ENCODE measurements at places on chromosomes 5 and 9.

- no peak for DNase-seq
Measured at GRCh38 chr5:122183098-122183787, 53.9 kb downstream of the ZNF474 start.

- DNase-seq, result peak; percentile 76
Measured at GRCh38 chr5:93595420-93596147, 12.6 kb downstream of the NR2F1 start.

- DNase-seq, result no peak
Measured at GRCh38 chr5:24571302-24571701, 73.5 kb downstream of the CDH10 start.

- no peak for DNase-seq
Measured at GRCh38 chr9:126348911-126349550, 22.4 kb downstream of the MVB12B start.

- DNase-seq, result no peak
Measured at GRCh38 chr5:111836426-111836825, 79.4 kb upstream of the NREP start.

- DNase-seq, result no peak
Measured at GRCh38 chr9:109904666-109905065, 124.7 kb downstream of the PALM2AKAP2 start.

- DNase-seq, result no peak
Measured at GRCh38 chr5:14901462-14902051, 30.0 kb upstream of the ANKH start.

- no peak for DNase-seq
Measured at GRCh38 chr9:114314881-114315722, 7.8 kb upstream of the ORM1 start.

GRCh38 chr9:75046725-75047345 lies 18.7 kb upstream of the CARNMT1 start:
- DNase-seq, result no peak

- DNase-seq, result no peak
Measured at GRCh38 chr9:5950261-5950660, 59.6 kb downstream of the MLANA start.

GRCh38 chr5:39270225-39270848 lies 51.0 kb upstream of the FYB1 start:
- no peak for DNase-seq

DNA sequence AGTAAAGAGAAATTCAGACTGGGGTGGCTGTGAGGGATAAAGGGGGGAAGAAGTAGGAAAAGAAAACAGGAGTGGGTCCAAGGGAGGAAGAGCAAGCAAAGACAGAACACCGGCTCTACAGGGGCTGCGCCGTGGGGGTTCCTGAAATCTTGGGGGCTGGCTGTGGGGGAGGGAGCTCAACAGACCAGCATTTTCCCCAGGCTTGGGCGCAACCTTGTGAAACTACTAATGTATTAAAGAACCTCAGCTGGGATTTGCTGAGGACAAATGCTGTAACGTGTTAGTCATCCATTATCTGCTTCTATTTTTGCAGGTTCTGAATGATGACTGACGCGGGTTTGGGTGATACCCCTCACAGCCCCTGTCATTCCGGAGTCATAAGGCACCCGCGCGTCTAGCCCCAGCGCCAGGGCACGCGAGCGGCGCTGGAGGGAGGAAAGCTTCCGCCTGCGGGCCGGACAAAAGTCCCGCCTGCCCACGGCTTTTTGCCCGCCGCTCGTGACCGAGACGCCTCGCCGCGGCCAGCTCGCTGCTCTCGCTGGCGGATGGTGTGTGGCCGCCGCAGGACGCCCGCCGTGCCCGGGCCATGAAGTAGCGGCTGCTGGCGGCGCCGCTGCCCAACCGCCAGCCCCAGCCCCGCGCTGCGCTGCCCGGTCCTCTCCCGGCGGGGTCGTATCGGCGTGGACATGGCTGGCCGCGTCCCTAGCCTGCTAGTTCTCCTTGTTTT lies 110.6 kb downstream of the PAM start:
- peak; percentile 93 for DNase-seq

DNA sequence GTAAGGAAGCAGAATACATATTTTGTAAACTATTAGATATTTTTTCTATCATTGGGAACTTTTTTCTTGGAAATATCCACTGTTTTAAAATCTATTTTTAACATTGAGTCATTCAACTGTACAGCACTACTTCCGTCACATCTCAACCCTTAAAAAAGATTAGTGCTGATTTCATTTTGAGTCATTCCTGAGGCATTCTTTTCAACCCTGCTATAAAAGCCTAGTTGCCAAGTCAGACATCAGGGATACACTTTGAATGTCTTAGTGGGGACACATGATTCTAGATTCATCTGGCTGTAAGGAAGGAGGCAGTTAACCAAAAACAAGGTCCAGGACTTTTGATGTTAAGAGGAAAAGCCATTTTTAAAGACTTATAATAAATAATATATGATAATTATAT lies 160.9 kb downstream of the GIN1 start:
- no peak for DNase-seq

DNA sequence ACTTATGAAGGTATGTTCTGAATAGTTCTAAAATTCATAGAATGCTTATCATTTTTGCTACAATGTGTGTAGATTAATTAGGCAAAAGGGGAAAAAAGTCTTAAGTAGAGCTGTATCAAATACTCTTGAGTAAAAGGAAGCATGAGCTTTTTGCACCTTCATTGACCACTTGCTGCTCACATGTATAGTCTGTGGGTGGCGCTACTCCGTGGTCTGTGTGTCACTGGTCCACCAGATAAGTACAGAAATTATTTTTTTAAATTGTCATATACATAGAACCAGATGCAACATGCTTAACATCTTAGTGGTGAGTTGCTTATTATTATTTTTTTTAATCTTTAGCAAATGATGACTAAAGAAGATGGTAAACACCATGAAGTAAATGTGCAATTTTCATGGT lies 130.2 kb downstream of the MAN2A1 start:
- DNase-seq, result no peak

- no peak for DNase-seq
Measured at GRCh38 chr5:96812851-96813250, 5.1 kb upstream of the ERAP1 start.

GRCh38 chr5:122780296-122780695 lies 5.4 kb downstream of the SNX2 start:
- no peak for DNase-seq

DNA sequence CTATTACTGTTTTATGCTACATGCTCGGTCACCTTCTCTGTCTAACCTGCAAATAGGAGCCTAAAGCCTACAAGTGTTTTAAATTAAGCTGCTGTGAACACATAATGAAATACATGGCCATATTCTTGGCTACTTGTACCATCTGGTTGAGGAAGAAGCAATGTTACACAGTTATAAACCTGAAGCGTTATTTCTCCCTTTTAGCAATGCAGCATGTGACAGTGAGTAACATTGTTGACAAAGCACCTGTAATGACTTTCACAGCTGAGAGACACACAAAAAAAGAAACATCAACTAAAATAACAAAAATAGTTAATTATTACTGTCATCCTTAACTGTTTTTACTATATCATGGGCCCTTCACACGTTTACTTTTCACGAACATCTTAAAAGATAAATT lies 146.9 kb downstream of the RORB start:
- no peak for DNase-seq

DNA sequence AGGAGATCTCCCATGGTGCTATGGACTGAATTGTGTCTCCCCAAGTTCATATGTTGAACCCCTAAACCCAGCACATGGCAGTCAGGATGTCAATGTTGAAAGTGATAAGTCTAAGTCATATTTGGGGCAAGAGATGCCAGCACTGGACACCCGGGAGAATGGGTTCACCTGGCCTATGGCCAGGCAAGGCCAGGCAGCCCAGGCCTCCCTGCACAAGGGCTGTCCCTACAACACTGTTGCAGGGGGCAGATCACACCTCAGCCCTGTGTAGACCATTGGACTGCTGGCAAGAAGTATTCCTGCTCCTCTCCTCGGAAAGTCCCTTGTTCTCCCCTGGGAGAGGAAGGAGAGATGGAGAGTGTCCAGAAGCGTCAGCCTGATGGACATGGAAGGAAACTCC lies 240.5 kb downstream of the GADD45G start:
- no peak for DNase-seq

DNA sequence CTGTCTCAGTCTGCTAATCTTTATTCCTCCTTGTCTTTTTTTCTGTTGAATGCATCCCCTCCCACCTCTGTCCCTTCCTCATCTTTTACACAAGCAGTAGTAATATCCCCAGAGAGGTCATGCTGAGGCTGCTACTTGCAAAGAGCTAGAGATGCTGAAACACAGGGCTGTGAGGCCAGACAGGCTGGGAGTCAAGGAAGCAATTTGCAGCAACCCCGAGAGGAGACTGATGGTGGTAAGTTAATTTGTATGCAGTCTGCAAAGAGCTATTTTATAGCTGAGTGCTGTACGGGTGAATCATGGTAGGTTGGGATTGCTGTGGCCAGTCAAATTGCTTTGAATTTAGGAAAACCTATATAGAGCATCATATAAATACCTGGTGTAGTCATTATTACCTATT lies 90.2 kb upstream of the SLC24A2 start:
- DNase-seq, result no peak

- no peak for DNase-seq
Measured at GRCh38 chr5:136087961-136088871, 44.4 kb upstream of the SMAD5 start.

DNA sequence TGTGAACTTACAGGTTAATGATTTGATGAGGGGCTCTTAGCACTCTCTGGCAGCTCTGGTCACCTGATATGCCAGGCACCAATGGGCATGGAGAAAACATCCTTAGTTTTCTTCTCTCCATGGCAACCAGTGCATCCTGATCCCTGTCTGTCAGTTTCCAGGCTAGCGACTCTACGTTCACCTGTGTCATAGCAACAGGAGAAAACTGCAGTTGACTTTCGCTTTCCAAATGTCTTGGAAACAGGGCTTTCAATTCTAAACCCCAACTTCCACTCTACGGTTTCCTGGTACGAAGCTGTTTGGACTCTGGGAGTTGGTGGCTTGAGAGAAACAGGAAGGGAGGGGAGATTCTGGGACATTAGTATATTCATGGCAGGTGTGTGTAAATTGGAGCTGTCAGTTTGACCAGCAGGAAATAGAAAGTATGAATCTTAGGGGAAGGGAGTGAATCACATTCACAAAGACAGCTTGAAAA lies 74.4 kb downstream of the SLC28A3 start:
- DNase-seq, result no peak
